ENCODE measurements at places on chromosomes 2 and 18. TPM values are rescaled to one million over a fixed set of nuclear protein-coding genes. Genes with fewer than 3 reads are reported as not detected.

MCM6 gene
- 1.0 TPM for total RNA-seq

UGGT1 gene
- total RNA-seq: 42.0 TPM

ALKAL2 gene
- total RNA-seq: 104 TPM

TCF23 gene
- total RNA-seq: under 0.01 TPM

MAP3K19 gene
- not detected for total RNA-seq

LONRF2 gene
- 12.5 TPM for total RNA-seq
